ENCODE measurements at places on chromosomes 7 and 10.

GRCh38 chr7:94039368-94040035, 35.3 kb upstream of the BET1 start:
- no peak overlapping the region for H3K27ac ChIP-seq
- no peaks in the 10 kb centered on the region for H3K36me3 ChIP-seq
- DNase-seq, result no peak
- H3K4me1 ChIP-seq, result peaks cover 8% of the 10 kb centered on the region

DNA sequence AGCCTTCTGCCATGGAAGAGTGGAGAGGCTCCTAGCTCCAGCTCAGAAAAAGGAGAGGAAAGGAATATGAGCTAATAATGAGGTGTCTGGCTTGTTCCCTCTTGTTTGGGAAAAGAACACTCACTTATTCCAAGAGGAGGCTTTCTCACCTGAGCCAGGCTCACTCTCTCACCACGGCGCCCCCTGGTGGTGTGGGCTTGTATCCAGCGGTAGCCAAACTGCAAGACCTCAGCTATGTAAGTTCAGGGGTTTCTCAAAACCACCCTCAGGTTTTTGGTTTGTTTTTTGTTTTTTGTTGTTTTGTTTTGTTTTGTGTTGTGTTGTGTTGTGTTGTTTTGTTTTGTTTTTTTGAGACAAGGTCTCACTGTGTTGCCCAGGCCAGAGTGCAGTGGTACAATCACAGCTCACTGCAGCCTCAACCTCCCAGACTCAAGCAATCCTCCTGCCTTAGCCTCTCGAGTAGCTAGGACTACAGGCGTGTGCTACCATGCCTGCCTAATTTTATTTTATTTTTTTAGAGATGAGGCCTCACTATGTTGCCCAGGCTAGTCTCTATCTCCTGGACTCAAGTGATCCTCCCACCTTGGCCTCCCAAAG, 124.0 kb downstream of the TMEM130 start:
- DNase-seq, result peak; percentile 49
- no peak overlapping the region for H3K27ac ChIP-seq
- H3K36me3 ChIP-seq, result no peaks in the 10 kb centered on the region
- H3K4me1 ChIP-seq, result no peaks in the 10 kb centered on the region
- H3K27me3 ChIP-seq, result peaks cover 28% of the 10 kb centered on the region
- no peak overlapping the region for H3K4me3 ChIP-seq

DNA sequence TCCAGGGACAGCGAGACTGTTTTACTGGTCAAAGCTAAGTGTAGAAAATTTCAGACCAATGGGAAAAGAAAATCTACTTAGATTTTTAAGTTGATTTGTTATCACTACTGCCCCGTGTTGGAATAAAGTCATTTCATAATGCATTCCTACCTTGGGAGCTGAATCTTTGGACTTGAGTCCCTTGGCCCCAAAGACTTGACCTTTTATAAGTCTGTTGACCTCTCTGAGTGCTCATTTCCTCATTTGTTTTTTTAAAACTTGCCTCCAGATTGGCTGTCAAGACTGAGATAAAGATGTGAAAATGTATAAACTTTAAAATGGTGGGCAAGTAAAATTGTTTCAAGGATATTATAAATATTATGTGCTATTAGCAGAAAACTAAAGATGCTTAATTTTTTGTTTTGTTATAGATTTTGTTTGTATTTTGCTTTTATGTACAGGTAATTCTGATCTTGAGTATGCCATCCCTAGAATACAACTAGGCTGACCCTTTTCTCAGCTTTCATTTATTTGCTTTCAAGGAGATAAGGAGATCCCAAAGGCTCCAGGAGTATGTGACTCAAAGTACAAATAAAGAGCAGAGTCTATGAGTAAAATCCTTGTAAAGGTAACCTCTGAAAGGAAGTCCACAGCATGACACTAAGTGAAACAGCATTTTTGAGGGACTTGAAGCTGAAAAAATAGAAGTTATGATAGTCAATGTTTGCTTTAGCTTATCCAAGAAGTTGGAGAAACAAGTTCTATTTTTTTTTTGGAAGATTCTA, 54.6 kb downstream of the TMEM26 start:
- no peak overlapping the region for H3K4me3 ChIP-seq
- H3K4me1 ChIP-seq, result peaks cover 8% of the 10 kb centered on the region
- DNase-seq, result no peak
- H3K36me3 ChIP-seq, result no peaks in the 10 kb centered on the region
- no peaks in the 10 kb centered on the region for H3K27me3 ChIP-seq

DNA sequence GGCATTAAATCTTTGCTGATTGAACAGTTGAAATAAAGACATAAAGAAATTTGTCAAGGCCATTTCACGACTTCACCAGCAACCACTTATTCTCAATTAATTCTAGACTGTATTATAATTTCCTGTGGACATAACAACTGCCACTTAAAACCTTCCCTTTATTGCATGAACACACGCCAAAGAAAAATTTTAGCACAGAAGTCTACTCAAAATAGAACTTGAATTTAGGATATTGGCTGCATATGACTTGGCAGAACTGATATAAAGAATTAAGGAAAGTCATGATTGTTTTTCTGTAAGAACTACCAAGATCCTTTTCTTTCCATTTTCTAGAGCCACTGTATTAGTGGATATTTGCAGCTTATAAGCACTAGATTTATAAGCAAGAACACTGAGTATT, 226.5 kb upstream of the AKR1E2 start:
- H3K27me3 ChIP-seq, result peaks cover 7% of the 10 kb centered on the region
- no peak for DNase-seq
- H3K36me3 ChIP-seq, result no peaks in the 10 kb centered on the region
- H3K4me3 ChIP-seq, result no peak overlapping the region
- H3K27ac ChIP-seq, result no peak overlapping the region
- H3K4me1 ChIP-seq, result no peaks in the 10 kb centered on the region

DNA sequence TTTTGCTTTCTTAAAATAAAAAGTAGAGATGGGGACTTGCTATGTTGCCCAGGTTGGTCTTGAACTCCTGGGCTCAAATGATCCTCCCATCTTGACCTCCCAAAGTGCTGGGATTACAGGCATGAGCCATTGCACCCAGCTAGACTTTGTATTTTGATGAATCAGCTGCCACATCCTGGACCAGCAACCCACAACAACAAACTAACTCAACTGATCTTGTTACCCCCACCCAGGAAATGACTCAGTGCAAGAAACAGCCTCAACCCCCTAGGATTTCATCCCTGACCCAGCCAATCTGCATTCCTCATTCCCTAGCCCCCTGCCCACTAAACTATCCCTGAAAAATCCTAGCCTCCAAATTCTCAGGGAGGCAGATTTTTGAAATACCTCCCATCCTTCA, 123.8 kb downstream of the IPMK start:
- H3K4me3 ChIP-seq, result no peak overlapping the region
- H3K4me1 ChIP-seq, result no peaks in the 10 kb centered on the region
- no peak overlapping the region for H3K27ac ChIP-seq
- peaks cover 14% of the 10 kb centered on the region for H3K27me3 ChIP-seq
- no peak for DNase-seq
- H3K36me3 ChIP-seq, result no peaks in the 10 kb centered on the region

DNA sequence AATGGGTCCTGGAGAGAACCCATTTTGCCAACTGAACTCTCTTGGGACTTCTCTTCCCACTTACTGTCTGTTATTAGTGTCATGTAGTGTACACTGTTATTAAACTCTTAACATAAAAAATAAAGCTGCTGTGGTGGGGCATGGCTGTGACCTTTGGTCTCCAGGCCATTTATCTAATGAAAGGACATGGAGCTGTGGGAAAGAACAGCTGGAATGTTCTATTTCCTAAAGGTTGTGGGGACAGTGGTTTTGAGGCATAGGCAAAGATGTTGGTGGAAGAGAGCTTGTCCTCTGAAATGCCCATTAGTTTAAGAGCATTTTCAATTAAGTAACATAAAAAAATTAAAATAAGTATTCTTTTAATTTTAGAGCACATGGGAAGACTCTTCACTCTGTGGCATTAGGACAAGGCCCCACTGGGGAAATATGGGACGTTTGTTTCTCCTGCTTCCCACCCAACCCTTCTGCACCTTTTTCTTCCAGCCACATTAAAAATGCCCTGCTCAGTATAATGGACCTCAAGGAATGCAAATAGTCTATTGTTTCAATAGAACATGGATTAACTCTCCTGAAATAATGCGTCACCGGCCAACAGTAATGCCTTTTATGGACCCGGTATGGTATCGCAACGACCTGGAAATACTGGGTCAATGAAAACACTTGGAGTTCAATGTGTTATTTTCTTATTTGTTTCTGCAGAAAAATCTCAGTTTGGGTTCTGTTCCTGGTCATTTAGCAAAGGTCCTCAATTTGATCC, 149.6 kb downstream of the BUB3 start:
- peaks cover 7% of the 10 kb centered on the region for H3K27me3 ChIP-seq
- H3K27ac ChIP-seq, result no peak overlapping the region
- no peak overlapping the region for H3K4me3 ChIP-seq

- no peaks in the 10 kb centered on the region for H3K36me3 ChIP-seq
- no peak for DNase-seq
- H3K4me1 ChIP-seq, result peaks cover 27% of the 10 kb centered on the region
- no peaks in the 10 kb centered on the region for H3K27me3 ChIP-seq
- H3K4me3 ChIP-seq, result no peak overlapping the region
- H3K27ac ChIP-seq, result no peak overlapping the region
Measured at GRCh38 chr10:102287538-102287937, 42.2 kb downstream of the GBF1 start.

DNA sequence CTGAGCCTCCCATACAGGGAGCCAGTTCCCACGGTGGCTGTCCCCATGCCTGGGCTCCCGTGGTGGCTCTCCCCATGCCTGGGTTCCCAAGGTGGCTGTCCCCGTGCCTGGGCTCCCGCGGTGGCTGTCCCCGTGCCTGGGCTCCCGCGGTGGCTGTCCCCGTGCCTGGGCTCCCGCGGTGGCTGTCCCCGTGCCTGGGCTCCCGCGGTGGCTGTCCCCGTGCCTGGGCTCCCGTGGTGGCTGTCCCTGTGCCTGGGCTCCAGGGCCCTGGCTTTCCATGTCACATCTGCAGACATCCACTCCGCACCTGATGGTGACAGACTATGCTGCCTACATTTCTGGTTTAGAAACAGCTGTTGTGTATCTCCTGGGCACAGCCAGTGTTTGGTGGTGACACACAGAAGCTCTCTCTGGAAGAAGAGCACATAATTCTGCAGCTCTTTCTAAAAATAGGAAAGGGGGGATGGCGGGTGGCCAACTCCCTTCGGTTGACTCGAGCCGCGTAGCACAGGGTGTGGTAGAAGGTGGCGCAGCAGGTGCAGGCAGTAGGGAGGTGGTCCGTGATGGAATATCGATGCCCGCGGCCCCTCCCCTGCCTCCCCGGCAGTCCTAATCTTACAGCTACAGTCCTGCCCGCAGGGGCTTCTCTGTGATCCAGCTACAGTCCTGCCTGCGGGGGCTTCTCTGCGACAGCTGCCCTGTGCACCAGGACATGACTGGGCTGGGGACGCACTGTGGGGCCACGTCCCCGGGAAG, 251.2 kb downstream of the DNAJB6 start:
- no peak for DNase-seq
- H3K36me3 ChIP-seq, result no peaks in the 10 kb centered on the region
- H3K4me3 ChIP-seq, result no peak overlapping the region
- H3K27ac ChIP-seq, result no peak overlapping the region
- H3K4me1 ChIP-seq, result peaks cover 5% of the 10 kb centered on the region

All from naive B cell (primary cell).